ENCODE measurements at places on chromosomes 16 and 17.

- DNase-seq: no peak
Measured at GRCh38 chr17:40454613-40454995, 11.4 kb downstream of the IGFBP4 start.

- DNase-seq: no peak
Measured at GRCh38 chr17:57535249-57535966, 209.7 kb downstream of the CCDC182 start.

DNA sequence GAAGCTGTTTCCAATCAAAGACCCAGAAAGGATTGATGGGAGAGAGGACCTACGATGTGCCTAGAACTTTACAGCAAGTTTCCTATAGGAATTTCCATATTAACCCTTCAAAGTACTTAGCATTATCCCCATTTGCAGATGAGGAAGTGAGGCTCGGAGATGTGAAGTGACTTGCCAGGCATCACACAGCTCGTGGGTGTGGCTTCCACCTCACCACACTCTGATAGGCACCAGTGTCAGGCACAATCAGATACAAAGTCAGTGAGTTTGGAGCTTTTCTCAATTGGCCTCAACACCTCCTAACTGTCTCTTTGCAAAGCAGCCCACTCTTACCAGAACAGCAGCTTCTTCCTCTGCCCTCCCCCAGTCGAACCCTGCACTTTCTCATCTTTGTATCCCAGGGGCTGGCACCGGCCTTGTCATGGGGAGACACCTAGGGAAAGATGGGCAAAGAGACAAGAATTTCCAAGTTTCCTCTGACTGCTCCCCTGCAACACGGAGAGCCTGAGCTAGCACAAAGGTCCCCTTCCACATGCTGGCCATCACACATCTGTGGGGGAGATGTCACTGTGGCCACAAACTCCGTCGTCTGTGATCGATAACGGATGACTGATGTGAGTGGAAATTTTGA lies 37.4 kb upstream of the CCL1 start:
- no peak for DNase-seq

DNA sequence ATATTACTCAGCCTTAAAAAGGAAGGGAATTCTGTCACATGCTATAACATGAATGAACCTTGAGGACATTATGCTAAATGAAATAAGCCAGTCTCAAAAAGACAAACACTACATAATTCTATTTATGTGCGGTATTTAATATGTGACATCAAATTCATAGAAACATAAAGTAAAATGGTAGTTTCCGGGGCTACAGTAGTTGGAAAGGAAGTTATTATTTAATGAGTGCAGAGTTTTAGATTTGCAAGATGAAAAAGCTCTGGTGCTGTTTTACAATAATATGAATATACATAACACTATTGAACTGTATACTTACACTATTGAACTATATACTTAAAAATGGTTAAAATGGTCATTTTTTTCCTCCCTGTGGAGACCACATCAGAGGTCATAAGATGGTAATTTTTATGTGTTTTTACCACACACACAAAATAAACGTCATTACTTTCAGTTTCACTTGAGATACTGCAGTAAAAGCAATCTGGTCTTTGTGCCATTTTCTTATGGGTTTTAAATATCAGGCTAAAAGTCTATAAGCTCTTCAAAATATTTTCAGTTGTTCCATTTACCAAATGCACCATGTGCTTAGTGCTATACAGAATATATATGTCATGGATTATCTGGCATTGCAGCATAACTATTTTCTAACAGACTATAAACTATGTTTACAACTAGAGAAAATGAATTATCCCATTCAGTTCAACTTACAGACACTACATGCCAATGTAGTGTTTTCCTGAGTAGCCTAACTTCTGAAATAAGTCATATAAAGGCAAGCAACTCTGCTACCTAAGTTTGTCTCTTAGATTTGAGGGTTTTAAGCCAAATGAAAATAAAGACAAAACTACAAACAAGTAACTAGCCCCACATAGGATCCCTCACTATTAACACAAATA lies 90.9 kb downstream of the SPAG9 start:
- no peak for DNase-seq

DNA sequence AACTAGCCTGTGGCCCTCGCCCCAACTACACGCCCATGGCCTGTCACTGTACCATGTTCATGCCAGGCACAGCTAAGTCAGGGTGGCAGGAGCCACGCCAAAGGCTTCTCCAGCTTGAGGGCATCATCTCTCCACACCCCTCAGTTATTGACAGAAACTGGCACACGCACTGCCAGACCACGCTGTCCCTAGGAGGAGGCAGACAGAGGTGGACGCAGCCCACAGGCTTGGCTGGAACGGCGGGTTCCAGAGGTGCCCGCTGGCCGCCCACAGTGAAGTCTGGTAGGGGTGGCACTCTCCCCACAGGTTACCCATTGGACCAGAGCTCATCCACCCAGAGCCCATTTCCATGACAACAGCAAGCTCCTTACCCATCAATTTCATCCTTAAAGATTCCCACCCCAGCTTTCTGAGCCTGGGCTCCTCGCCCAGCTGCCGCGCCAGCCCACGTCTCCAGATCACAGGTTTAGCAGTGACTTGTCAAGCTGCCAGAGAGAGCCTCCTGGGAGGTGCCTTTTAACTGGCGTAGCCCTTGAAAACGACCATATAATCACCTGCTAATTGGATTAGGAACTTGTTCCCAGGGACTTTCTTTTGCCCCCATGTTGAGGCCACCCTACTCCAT lies 27.9 kb downstream of the RPRML start:
- no peak for DNase-seq

DNA sequence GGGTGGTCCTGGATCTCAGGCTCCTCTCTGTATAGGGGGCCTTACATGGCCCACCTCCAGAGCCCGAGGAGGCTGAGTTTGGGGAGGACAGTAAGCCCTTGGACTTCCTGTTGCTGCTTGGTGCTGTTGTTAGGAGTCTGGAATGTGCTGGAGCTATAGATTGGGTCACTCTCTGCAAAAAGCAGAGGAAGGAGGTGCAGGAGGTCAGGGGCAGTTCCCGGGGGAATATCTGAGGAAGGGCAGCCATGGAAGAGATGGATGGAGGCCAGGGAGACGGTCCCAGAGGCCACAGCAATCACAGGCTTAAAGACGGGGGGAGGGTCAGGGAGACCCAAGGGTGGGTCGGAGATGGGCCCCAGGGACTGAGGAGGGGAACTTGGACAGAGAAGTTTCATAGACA lies 23.0 kb upstream of the CBX4 start:
- no peak for DNase-seq

GRCh38 chr16:56408379-56409098 lies 16.8 kb downstream of the AMFR start:
- DNase-seq: no peak

- no peak for DNase-seq
Measured at GRCh38 chr17:66582373-66583111, 252.4 kb upstream of the CACNG5 start.

GRCh38 chr17:6641247-6641863 lies 495 bp downstream of the TXNDC17 start:
- no peak for DNase-seq
